ENCODE measurements at places on chromosomes 4 and X. TPM values are rescaled to one million over a fixed set of nuclear protein-coding genes. Genes with fewer than 3 reads are reported as not detected.

Gene ADH1B
- 447 TPM for total RNA-seq

Gene PPARGC1A
- total RNA-seq = 139 TPM

Gene RHOXF1
- total RNA-seq = not detected

Gene CCSER1
- total RNA-seq = 13.3 TPM

Gene PPBP
- total RNA-seq = not detected

Gene CXCL1
- total RNA-seq = 3.2 TPM

Gene GABRQ
- total RNA-seq = 0.32 TPM

Gene PPP2R2C
- total RNA-seq = 0.31 TPM

Gene NPNT
- total RNA-seq = 29.6 TPM
